ENCODE measurements at places on chromosomes 3 and 15.

DNA sequence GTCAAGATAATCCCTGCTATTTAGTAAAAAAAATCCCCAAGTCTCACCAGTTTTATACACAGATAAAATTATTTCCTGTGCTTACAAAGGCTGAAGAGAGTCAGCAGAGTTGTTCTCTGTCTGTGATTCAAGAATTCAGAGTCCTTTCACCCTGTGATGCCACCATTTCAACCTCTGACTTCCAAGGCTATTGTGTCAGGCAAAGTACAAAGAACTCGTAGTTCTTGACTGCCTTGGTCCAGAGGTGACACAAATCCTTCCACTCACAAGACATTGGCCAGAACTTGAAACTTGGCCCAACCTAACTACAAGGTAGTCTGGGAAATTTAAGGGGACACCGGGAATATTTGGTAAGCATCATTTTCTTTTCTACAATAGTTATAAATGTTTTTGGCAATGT lies 34.9 kb upstream of the CMC1 start:
- DNase-seq, result no peak

GRCh38 chr15:41804361-41804760 lies 23.5 kb upstream of the JMJD7 start:
- DNase-seq, result no peak

GRCh38 chr3:101816215-101817149 lies 32.8 kb upstream of the NFKBIZ start:
- DNase-seq, result no peak

GRCh38 chr3:136658946-136659682 lies 93.1 kb downstream of the STAG1 start:
- peak; percentile 31 for DNase-seq

- DNase-seq, result no peak
Observed at GRCh38 chr15:73293773-73294172, 75.0 kb downstream of the HCN4 start.

DNA sequence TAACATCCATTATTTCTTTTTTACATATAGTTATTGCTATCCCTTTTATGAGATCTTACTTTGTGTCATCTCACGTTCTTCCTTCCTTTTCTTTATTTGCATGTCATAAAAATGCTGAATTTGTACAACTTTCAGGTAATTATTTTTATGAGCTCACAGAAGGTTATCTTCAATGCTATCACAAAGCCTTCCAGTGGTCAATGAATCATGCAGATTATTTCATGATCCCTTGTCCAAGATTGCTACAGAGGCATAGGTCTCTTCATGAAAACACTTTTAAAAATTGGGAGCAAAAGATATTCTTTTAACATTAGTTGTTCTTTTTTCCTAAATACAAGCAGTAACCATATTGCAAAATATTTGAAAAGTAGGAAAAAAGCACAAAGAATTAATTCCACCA lies 880.1 kb upstream of the NR2F2 start:
- no peak for DNase-seq

- no peak for DNase-seq
Observed at GRCh38 chr3:54261141-54261540, 138.8 kb downstream of the CACNA2D3 start.

DNA sequence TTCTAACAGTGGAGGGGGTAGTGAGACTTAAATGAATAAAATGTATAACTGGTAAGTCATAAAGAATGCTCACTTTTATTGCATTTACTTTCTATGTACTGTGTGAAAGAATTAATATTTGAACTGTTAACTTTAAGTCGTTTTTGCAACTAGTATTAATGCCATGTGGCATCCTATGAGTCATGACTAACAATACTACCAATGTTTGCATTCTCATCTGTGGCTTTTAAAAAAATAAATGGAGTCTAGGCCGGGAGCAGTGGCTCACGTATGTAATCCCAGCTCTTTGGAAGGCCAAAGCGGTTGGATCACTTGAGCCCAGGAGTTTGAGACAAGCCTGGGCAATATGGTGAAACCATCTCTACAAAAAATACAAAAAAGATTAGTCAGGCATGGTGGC lies 5.2 kb downstream of the C3orf49 start:
- DNase-seq, result no peak

- no peak for DNase-seq
Observed at GRCh38 chr3:116601206-116601605, 108.4 kb upstream of the TUSC7 start.

DNA sequence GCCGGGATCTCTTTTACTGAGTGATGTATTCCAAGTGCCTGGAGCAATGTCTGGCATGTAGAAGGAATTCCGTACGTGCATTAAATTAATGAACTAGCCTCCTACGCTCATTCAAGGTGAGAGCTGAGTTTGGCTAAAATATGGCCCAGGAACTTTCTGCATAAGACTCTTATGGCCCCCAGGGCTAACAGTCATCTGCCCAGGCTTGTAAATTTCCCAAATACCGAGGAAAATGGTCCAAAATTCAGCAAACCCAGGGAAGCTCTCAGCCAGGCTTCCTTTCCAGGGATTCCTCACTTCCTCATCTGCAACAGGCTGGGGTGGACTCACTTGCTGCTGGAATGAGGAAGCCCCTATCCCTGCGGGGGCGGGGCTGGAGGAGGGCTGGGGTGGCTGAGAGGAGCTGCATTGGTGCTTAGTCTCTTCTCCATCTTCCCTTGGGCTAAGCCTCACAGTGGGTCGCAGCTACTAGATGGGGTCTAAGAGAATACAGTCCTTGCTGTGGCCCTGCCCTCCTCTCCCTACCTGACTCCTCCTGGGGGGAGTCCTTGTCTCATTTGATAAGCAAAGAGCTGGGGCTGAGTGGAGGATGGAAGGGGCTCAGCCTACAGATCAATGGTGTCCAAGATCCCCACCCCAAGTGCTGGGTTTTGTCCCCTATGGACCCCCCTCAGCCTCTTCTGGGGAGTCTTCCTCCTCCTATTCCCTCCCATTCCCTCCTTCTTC lies 28.5 kb upstream of the APOD start:
- DNase-seq, result no peak

DNA sequence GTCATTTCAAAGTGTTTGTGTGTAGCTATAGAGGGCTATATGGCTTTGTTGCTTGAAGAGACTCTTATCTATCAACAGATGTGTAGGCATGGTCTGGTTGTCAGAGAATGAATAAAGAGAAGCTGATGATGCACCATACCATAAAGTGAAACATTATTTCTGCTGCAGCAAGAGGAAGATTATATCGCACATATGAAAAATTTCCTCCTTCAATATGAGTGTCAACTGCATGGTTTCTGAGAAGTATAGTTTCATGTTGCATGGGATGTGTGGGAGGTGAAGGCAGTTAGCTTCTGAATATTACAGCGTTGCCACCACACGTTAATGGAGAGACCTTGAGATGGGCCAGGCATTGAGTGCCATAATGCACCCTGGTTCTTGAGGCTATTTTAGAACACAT lies 217.9 kb downstream of the SATB1 start:
- DNase-seq, result no peak

DNA sequence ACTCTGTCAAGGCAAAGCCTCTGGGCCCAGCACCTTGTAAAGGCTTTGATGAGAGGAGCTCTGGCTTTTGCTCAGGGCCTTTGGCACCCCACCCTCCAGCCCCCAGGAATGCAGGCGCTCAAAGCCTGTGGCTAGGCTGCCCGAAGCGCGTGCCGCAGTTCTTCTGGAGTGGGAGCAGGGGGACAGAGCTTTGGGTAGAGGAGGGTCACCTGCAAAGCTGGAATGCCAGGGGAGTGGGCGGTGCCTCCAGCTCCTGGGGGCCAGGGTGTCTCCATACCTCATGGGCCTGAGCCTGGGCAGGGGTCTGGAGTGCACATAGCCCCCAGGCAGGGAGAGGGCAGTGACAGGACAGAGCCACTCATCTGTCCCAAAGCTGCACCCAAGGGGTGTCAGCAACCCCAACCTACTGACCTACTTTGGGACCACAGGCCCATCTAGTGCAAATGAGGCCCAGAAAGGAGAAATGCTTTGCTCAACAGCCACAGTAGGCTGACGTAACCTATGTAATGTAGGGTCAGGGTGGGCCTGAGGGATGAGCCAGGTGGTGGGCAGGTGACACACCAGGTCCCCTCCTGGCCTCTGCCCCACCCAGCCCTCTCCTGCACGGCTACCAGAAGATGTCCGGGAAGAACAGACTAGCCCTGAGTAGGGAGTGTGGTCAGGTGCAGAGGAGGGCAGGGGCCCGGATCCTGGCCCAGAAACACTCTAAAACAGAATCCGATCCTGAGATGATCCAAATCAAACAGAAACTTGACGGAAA lies 2.2 kb upstream of the CALML4 start:
- DNase-seq, result no peak

- no peak for DNase-seq
Observed at GRCh38 chr3:8317661-8318649, 183.7 kb upstream of the LMCD1 start.

GRCh38 chr3:23249961-23250360 lies 46.8 kb downstream of the UBE2E2 start:
- no peak for DNase-seq

GRCh38 chr3:89525609-89526008 lies 418.2 kb downstream of the EPHA3 start:
- DNase-seq, result no peak

DNA sequence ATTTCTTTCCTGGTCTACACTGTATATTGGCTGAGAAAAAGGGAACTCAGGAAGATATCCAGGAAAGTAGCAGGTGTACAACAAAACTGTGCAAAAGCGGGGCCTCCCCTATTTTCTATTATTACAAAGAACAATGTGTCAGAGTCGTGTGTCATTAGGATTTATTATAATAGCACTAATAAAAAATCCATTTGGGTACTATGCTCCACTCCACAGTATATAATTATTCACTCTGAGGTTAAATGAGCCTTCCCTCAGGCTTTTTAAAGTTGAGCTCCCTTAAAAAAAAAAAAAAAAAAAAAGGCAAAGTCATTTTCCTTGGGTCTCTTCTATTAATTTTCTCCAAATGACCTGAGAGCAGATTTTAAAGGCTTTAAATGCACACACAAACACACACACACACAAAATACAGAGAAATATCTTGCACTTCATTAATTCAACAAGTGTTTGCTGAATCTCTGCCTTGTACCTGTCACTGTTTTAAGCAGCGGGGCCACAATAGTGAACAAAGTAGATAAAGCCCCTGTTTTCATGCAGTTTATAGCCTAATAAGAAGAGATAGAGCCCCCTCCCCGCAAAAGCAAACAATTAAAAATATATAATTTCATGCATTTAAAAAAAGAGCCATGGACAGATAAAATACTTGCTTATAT lies 1.3 kb upstream of the DPP8 start:
- DNase-seq, result no peak

- no peak for DNase-seq
Observed at GRCh38 chr3:56761887-56762651, 39.7 kb downstream of the ARHGEF3 start.

Data from left renal cortex interstitium (tissue), 4 donors.